Mammary epithelial cell (primary cell): ENCODE measurements at places on chromosomes 3 and 15. TPM values are rescaled to one million over a fixed set of nuclear protein-coding genes. Genes with fewer than 3 reads are reported as not detected.

The LIPC gene
- polyA plus RNA-seq: not detected

The CLRN1 gene
- polyA plus RNA-seq: not detected

DNA sequence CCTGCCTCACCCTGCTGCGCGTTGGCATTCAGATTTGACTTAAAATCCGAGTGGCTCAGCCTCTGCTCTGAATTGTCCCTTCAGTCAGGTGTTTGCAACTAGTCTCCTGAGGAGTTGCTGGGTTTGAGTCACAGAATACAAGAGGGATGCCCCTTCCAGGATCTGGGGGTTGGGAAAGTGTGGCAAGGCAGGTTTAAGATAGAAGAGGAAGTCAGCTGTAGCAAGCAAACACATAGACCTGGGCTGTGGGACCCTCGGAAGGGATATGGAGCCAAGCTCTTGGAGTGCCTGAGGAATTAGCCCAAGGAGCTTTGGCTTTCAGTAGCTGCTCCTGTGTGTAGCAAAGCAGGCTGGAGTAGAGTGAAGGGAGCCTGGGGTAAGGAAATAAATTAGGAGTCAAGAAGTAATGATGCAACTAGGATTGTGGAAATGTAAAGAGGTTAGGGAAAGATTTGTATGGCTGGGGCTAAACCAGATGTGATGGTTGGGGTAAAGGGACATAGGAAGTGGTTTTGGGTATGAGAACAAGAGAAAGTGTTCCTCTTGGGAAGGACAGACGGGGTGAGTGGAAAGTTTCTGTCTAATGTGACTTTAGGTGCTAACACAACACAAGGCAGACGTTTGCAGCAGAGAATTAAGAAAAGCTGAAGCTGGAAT, 41.2 kb downstream of the RAB7A start:
- no peak for DNase-seq

DNA sequence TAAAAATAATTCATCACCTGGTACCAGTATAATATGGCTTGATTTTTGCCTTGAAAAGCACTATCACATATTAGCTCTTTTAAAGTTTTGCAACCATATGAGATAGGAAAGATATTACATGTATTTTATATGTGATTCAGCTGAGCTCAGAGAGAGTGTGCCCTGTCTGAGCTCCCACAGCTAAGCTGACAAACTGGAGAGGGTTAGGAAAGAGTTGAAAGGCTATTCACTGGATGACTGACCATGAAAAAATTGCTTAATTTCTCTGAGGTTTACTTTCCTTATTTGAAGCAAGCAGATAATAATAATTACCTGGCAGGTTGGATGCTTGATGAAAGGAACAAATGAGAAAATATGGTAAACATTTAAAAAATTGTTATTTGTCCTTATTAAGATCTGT, 97.4 kb upstream of the CCDC80 start:
- DNase-seq: no peak

DNA sequence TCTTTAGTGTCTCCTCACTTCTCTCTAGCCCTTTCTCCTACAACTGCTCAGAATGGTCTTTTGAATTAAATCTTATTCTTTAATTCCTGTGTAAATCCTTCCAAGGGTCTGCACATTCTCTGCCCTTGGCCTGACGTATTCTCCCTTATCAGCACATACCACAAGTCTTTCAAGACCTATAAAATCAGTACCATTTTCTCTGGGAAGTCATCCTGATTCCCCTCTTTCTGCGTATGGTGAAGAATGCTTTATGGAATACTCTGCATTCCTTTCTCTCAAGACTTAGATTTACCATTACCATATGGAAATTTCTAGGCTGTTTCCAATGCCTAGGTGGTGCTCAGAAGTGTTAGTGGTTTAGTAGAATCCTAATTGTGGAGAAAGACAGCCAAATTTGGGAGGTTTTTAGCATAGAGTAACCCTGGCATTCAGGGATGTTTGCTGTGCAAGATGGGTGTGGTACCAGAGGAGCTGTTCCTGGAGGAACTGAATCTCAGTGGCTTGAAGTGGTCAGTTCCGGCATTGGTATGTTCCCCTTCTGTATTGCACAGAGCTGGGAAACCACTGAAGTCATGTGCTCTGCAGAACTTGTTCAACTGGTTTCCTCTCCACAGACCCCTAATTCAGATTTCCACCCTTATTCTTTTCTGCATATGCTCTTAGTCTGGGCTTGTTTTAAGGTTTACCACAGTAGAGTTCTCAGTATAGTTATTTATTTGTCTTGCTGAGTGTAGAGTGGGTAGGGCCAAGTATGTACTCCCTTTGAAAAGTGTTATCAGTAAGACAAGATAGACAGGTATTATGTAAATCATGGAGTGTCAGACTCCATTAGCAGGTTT, 24.5 kb downstream of the IQGAP1 start:
- DNase-seq: peak; percentile 97
